Endothelial cell (in vitro differentiated cells): ENCODE measurements at places on chromosomes 2 and 18.

DNA sequence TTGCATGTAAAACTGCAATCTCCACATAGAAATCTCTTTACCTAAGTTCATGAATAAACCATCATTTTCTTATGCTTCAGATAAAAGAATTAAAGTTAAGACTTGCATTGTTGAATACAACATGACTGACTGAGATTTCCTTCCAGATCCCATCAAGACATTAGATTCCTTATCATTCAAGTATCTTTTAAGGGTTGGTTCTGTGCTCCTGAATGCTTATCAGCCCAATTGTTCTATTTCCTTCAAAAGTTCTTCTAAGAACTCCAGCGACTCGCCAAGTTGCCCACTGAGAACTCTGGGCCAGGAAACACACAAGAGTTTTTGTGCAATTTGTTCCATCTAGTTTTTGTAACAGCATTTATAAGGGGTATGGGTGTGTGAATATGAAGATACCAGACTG is 120.3 kb downstream of the RBMS1 start:
- no peak for DNase-seq

- DNase-seq: peak; percentile 90
These were observed 74.6 kb upstream of the SP3 start for GRCh38 chr2:174039551-174040416.

DNA sequence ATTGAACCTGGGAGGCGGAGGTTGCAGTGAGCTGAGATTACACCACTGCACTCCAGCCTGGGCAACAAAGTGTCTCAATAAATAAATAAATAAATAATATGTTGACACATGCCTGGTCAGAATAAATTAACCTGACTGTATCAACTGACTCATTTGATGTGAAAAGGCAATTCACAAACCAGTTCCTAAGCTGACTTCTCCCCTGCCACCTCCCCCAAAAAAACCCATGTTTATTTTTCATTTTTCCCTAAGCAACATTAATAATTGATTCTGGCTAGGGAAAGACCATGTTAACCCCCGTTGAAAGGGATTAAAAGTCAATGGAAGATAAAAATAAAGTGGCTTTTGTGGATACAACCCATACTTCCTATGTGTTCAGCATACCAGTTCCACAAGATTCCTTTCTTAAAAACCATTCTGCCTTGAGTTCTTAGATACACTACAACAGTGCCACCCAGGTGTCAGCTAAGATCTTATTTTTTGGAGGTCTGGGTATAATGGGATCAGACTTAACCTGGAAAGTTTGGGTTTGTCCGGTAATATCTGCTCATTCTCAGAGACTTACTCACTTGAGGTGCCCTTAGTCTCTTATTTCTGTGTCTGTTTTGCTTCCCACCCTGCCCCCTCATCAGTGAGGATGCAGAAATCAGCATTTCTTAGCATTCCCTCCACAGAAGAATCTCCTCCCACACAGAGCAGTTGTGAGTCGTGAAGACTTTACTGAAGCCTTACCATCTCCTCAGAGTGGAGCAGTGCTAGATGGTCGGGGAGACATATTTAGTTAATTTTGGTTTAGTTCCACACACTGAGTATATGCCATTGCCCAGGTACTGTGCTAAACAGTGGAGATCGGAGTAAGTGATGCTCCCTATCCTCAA is 10.1 kb upstream of the MCFD2 start:
- DNase-seq: no peak

DNA sequence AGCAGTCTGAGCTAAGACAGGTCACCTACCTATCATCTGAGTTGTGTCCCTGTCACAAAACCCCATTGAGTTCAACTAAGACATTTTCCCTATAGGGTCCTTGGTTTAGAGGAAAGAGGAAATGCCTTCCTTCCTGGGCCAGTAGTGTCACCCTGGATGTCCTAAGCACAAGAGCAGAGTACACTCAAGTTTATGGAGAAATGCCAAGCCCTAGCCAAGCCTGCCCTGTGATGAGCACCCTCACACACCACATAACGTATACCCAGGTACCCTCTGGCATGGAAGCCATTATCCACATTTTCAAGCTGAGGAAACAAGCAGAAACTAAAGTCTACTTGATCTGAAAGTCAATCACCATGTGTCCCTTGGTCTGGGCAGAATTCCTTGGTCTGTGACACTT is 37.3 kb downstream of the SUCLG1 start:
- no peak for DNase-seq

DNA sequence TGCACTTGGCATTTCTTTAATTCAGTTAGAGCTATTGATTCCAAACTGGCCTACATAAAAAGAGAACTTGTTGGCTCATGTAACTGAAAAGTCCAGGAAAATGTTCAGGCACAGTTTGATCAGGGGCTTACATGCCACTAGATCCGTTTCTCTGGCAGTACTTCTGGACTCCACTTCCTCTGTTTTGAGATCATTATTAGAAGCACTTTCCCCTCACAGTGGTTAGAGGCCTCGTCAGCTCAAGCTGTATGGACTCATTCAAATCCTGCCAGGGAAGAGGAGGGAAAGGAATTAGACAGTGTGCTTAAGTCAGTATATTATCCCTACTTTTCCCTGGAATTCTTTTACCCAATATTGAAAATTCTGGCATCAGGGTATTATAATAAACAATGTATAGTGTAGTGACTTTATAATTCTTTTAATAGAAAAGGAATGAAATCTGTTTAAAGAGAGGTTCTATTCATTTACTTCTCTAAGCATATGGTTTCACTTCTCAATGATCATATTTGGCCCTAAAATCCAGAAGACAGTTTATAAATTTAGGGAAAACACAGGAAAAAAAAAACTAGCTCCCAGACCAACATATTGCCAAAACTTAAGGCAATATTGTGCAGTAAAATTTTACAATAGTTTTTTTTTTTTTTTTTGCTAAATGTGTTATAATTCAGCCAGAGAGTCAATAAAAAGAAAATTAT is 92.0 kb downstream of the ARMC9 start:
- no peak for DNase-seq

- DNase-seq: no peak
These were observed 18.4 kb downstream of the TFCP2L1 start for GRCh38 chr2:121266543-121267106.

DNA sequence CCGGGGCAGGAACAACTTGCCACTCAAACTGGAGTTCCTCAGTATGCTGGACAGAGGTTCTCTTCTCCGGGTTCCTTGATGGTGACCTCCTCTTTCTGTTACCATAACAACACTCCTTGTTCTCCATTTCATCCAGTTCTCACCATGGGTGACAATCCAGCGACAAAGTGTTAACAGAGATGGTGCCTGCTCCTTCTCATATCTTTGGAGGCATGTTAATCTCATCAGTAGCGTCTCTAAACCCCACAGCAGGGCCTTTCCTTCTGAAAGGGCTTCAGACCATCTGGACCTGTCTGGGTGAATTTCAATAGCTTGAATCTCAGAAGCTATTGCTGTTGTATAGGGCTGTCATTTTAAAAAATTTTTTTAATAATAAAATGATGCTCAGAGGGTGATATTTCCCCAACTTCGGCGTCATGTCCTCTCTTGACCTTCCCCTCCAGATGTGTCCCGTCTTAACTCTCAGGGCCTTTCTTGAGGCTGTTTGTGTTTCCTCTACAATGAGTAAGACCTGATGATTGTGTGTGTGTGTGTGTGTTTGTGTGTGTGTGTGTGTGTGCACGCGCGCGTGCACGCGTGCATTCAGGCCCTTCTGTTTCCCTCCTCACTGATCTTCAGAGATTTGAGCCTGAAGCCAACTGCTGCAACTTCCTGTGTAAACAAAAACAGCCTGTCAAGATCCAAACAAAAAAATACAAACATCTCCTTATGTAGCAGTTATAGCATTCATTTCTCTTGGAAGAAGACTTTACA is 24.3 kb upstream of the CETN1 start:
- DNase-seq: no peak

GRCh38 chr2:86703704-86704361 is 16.3 kb upstream of the RMND5A start:
- no peak for DNase-seq

GRCh38 chr2:24833821-24834732 is 40.9 kb downstream of the CENPO start:
- DNase-seq: no peak

- no peak for DNase-seq
These were observed 79.8 kb downstream of the XRCC5 start for GRCh38 chr2:216188956-216189355.

GRCh38 chr2:239695728-239696240 is 295.0 kb upstream of the HDAC4 start:
- no peak for DNase-seq

GRCh38 chr2:170335351-170335750 is 157.4 kb downstream of the MYO3B start:
- no peak for DNase-seq

- peak; percentile 73 for DNase-seq
These were observed 864 bp downstream of the LBH start for GRCh38 chr2:30231996-30232800.

DNA sequence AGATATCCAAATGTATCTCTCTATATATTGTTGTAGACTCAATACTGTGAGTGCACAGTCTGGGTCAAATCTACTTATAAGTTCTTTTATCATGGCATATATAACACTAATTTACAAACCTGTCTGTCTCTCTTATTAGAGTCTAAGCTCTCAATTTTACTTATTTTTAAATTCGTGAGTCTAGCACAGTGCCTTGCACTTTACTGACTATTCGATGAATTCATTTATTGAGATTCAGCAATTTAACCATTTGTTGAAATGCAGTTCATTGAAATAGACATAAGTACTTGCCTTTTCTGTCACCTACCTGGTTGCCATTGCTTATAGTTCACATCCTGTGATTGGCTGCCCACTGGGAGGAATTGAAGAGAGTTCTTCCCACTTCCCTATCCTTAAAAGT is 10.3 kb upstream of the ALS2 start:
- no peak for DNase-seq

DNA sequence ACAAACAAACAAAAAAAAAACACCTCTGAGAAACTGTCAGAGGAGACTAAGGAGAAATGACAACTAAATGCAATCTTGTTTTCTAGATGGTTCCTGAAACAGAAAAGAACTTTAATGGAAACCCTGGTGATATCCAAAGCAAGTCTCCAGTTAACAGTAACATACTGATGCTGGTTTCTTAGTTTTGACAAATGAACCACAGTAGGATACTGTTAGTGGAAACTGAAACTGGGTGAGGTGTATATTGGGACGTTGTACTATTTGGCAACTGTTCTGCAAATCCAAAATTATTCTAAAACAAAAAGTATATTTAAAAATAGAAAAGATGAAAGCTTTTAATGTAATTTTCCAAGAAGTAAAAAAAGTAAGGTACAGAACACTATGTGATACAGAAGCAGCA is 11.4 kb downstream of the SESTD1 start:
- DNase-seq: no peak

DNA sequence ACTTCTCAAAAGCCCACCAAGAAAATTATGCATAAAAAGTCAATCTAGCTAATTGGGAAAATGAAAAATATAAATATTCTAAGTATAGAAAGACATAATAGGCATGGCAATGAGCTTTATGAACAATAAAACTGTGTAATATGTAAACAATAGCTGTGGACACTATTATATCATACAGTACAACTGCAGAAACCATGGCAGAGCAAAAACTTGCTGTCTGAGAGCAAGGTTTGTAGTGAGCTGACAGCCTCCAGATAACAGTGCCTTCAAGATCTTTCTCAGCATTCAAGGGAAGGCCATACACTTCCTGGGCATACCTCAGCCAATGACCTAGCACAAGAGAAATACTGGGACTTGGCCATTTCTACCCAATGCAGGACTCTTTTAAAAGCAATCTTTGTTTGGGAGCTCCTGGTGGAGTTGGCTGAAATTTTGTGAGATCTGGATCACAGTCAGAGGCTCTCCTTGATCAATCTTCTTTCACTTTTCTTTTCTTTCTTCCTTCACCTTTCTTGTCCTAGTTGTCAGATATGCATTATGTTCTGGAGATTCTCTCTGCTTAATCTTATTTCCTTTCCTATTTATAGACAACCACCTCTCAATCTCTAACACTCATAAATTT is 427.2 kb upstream of the UBE2E3 start:
- no peak for DNase-seq

- no peak for DNase-seq
These were observed 82.0 kb downstream of the SMAD7 start for GRCh38 chr18:48868468-48869466.

GRCh38 chr2:113351375-113352355 is 72.9 kb upstream of the PAX8 start:
- DNase-seq: no peak

DNA sequence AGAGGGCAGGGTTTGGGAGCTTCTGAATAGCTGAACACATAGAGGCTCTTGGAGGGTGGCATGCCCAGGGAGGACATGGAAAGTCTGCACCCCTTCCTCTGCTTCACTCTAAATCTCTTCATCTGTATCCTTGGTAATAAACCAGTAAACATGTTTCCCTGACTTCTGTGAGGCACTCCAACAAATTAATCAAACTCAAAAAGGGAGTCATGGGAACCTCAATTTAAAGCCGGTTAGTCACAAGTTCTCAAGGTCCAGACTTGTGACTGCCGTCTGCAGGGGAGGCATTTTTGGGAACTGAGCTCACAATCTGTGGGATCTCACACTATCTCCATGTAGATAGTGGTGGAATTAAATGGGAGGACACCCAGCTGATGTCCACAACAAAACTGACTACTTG is 33.1 kb upstream of the STON1 start:
- DNase-seq: no peak

DNA sequence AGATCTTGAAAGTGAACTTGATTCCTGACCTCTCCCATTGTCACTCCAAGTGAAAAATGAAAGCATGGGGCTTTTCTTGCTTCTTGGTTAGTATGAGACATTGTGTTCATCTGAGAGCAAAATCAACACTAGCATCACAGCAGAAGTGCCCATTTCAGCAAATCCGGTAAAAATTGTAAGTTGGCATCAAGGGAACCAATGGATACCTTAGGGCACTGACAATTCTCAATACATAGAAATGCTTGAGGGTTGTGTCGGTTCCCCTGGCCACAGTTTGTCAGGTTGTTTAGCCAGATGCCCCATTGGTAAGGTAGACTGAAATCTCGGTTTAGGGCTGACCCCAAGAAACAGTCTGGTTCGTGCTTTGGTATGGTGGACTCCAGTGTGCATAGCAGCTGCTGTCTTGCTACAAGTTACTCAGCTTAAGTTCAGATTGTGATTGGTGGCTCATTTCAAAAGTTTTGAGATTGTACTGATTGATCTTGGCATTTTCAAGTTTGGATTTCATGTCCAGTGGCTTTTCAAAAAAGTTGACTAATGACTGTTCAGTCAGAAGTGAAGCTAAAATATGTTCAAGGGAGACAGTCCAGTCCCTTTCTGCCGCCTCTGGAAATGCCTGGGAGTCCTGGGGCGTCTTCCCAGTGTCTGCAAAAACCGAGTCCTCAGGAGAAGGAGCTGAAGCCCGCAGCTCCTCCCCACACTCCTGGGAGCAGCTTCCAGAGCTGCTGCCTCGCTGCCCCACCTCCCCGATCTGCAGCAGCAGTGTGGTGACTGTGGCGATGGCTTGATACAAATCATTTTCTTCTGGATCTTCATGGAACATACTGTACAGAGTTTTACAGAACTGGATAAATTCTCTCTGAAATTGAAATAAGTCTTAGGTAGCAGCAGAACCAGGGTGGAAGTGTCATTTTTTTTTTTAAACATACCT is 5.6 kb downstream of the RPL31 start:
- no peak for DNase-seq

GRCh38 chr2:12716032-12716281 is 779 bp upstream of the TRIB2 start:
- DNase-seq: peak; percentile 77
